ENCODE measurements at places on chromosomes 6 and 20.

- DNase-seq: no peak
These were observed 44.3 kb upstream of the SYNJ2 start for GRCh38 chr6:157937318-157937717.

- DNase-seq: no peak
These were observed 2.6 kb downstream of the STK35 start for GRCh38 chr20:2104236-2104635.

- no peak for DNase-seq
These were observed 327.7 kb downstream of the CDC5L start for GRCh38 chr6:44715188-44715587.

GRCh38 chr6:6595952-6596351, 7.4 kb downstream of the LY86 start:
- DNase-seq: no peak

- no peak for DNase-seq
These were observed 152.6 kb downstream of the TSHZ2 start for GRCh38 chr20:53124803-53125202.

- no peak for DNase-seq
These were observed 2.5 kb downstream of the CALHM4 start for GRCh38 chr6:116556065-116556464.

GRCh38 chr6:12112540-12113189, 100.6 kb downstream of the HIVEP1 start:
- DNase-seq: no peak
